ENCODE measurements at places on chromosomes 11 and 22. TPM values are rescaled to one million over a fixed set of nuclear protein-coding genes. Genes with fewer than 3 reads are reported as not detected.

Gene RAB3IL1
- 5.9 TPM for total RNA-seq

Gene DEFB131B
- total RNA-seq, result not detected

Gene LDHAL6A
- total RNA-seq, result not detected

Gene GSTT2
- total RNA-seq, result not detected

Gene HSCB
- 11.8 TPM for total RNA-seq

Gene NXPE1
- total RNA-seq, result 0.39 TPM

Gene IL10RA
- total RNA-seq, result 1.1 TPM

GRCh38 chr11:86214710-86215109 lies 29.8 kb upstream of the EED start:
- DNase-seq, result no peak

DNA sequence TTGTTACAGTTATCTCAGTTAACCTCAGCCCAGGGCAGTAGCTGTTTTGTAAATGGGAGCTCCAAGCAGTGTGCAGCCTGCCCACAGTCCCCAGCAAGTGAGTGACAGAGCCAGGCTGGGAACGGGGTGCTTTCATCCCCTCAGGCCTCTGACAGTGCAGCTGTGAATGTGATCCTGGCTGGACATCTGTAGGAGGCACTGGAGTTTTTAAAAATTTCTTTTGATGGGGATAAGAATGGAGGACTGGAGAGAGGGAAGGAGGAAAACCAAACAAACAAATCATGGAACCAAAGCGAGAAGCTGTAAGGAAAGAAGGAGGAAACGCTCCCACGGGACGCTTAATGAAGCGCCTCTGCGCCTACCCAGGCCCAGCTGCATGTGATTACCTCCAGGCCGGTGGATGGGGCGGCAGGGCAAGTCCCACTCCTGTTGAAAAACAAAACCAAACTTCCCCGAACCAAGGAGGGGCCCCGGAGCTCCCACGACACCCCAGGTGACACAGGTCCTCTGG lies 40.6 kb downstream of the SCUBE1 start:
- DNase-seq, result peak; percentile 36
